ENCODE measurements at places on chromosomes 12 and 14. TPM values are rescaled to one million over a fixed set of nuclear protein-coding genes. Genes with fewer than 3 reads are reported as not detected.
A peak's percentile ranks its signal among the peaks of the same experiment; 100 is the strongest.

ESRRB gene
- total RNA-seq: 13.6 TPM

PMEL gene
- total RNA-seq: 11.3 TPM

RAPGEF3 gene
- 8.8 TPM for total RNA-seq

IL23A gene
- total RNA-seq: not detected

LRRC10 gene
- total RNA-seq: 33.5 TPM

FANCM gene
- 5.6 TPM for total RNA-seq

GRCh38 chr12:15193946-15194345 lies 27.3 kb downstream of the RERG start:
- no peaks in the 10 kb centered on the region for H3K4me1 ChIP-seq
- no peaks in the 10 kb centered on the region for H3K36me3 ChIP-seq
- no peak overlapping the region for H3K27ac ChIP-seq
- H3K27me3 ChIP-seq: no peaks in the 10 kb centered on the region
- H3K4me3 ChIP-seq: no peak overlapping the region

- H3K4me1 ChIP-seq: peaks cover 29% of the 10 kb centered on the region
- no peak for DNase-seq
- H3K4me3 ChIP-seq: no peak overlapping the region
- H3K36me3 ChIP-seq: no peaks in the 10 kb centered on the region
- H3K27me3 ChIP-seq: no peaks in the 10 kb centered on the region
- no peak overlapping the region for H3K27ac ChIP-seq
These were observed 33.4 kb downstream of the ELK3 start for GRCh38 chr12:96227365-96228106.

DNA sequence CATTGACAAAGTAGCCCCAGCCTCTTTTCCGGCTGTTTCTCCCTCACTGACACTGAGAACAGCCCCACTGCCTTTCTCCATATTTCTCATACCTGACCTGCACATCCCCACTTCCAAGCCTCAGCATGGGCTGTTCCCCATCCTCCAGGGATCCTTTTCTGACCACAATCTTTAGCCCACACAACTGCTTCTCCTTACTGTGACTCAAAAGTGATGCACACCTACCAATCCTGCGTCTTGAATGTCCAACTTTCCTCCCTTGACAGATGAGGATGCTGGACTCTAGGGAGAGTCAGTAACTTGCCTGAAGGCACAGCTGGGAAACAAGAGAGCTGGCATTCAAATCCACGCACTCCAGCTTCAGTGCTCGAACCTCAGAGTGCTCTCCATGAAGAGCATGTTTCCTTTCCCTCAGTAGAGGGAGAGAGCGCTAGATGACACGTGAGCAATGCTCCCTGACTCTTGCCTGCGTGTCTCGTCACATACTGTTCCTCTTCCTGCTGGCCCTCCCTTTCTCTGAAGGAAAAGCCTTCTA lies 75.6 kb downstream of the NTF3 start:
- H3K27ac ChIP-seq: no peak overlapping the region
- H3K27me3 ChIP-seq: no peaks in the 10 kb centered on the region
- H3K36me3 ChIP-seq: no peaks in the 10 kb centered on the region

GRCh38 chr14:61573748-61574513 lies 121.4 kb upstream of the HIF1A start:
- peaks cover 13% of the 10 kb centered on the region for H3K4me1 ChIP-seq
- no peaks in the 10 kb centered on the region for H3K27me3 ChIP-seq
- H3K36me3 ChIP-seq: no peaks in the 10 kb centered on the region
- H3K27ac ChIP-seq: no peak overlapping the region

- DNase-seq: peak; percentile 37
- H3K4me3 ChIP-seq: peak overlapping the region; percentile 57
- H3K36me3 ChIP-seq: no peaks in the 10 kb centered on the region
- H3K27me3 ChIP-seq: peaks cover 11% of the 10 kb centered on the region
These were observed 643 bp upstream of the TAMALIN start for GRCh38 chr12:52005903-52006703.

GRCh38 chr14:34164162-34164864 lies 213.4 kb upstream of the EGLN3 start:
- H3K36me3 ChIP-seq: no peaks in the 10 kb centered on the region
- H3K4me3 ChIP-seq: no peak overlapping the region
- DNase-seq: no peak
- H3K4me1 ChIP-seq: no peaks in the 10 kb centered on the region
- no peak overlapping the region for H3K27ac ChIP-seq

DNA sequence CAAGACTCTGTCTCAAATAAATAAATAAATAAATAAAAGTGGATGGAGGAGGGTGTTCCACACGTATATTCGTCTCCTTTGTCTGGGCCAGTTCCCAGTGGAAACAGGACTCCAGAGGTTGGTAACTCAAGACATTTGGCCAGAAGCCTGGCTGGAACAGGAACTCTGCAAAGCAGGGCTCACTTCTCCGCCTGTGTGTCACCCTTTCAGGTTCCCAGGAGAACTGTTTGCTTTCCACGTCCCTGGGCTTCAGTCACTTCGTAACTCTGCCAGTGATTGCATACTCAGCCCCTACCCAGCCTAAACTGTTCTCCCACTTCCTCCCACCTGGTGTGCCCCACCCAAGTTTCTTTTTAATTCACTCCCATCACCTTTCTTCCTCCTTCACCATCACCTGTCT lies 7.0 kb upstream of the UBE2N start:
- peaks cover 20% of the 10 kb centered on the region for H3K27me3 ChIP-seq
- no peaks in the 10 kb centered on the region for H3K36me3 ChIP-seq
- no peak for DNase-seq
- peaks cover 5% of the 10 kb centered on the region for H3K4me1 ChIP-seq

- no peak overlapping the region for H3K4me3 ChIP-seq
- H3K27ac ChIP-seq: no peak overlapping the region
- no peaks in the 10 kb centered on the region for H3K36me3 ChIP-seq
- no peak for DNase-seq
These were observed 746.5 kb upstream of the FOXG1 start for GRCh38 chr14:28020112-28020511.

GRCh38 chr12:96501133-96501761 lies 11.9 kb downstream of the CFAP54 start:
- H3K4me3 ChIP-seq: no peak overlapping the region
- no peak overlapping the region for H3K27ac ChIP-seq
- H3K36me3 ChIP-seq: no peaks in the 10 kb centered on the region
- H3K4me1 ChIP-seq: no peaks in the 10 kb centered on the region
- H3K27me3 ChIP-seq: no peaks in the 10 kb centered on the region

DNA sequence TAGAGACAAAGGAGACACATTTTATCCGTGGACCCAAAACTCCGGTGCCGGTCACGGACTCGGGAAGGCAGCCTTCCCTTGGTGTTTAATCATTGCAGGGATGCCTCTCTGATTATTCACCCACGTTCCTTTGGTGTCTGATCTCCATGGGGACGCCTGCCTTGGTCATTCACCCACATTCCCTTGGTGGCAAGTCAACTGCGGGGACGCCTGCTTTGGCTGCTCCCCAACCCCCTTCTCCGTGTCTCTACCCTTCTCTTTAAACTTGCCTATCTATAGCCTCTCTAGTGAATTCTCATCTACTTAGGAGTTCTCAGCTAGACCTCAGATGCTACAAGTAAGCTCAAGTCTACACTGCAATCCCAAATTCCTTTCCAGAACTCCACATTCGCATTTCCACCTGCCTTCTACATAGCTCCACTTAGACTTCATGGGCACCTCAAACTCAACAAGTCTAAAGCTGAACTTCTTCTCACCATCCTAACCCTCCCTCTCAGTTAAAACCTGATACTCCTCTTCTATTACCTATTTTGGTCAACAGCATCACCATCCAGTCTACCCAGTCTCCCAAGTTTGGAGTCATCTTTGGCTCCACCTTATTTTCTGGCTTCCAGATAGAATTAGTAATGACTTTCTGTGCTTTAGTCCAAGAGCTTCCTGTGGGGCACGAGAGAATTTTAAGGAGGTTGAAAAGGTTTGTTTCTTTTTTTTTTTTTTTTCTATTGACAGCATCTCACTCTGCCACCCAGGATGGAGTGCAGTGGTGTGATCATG lies 14.4 kb downstream of the SPTLC2 start:
- no peak overlapping the region for H3K4me3 ChIP-seq
- no peaks in the 10 kb centered on the region for H3K27me3 ChIP-seq

GRCh38 chr12:76782526-76782925 lies 18.6 kb downstream of the ZDHHC17 start:
- DNase-seq: no peak
- H3K4me3 ChIP-seq: no peak overlapping the region
- no peaks in the 10 kb centered on the region for H3K27me3 ChIP-seq
- no peaks in the 10 kb centered on the region for H3K36me3 ChIP-seq
- H3K27ac ChIP-seq: peak overlapping the region; percentile 37

GRCh38 chr12:68905733-68906132 lies 27.2 kb downstream of the CPM start:
- H3K27ac ChIP-seq: no peak overlapping the region
- no peak overlapping the region for H3K4me3 ChIP-seq
- H3K4me1 ChIP-seq: no peaks in the 10 kb centered on the region
- no peak for DNase-seq

DNA sequence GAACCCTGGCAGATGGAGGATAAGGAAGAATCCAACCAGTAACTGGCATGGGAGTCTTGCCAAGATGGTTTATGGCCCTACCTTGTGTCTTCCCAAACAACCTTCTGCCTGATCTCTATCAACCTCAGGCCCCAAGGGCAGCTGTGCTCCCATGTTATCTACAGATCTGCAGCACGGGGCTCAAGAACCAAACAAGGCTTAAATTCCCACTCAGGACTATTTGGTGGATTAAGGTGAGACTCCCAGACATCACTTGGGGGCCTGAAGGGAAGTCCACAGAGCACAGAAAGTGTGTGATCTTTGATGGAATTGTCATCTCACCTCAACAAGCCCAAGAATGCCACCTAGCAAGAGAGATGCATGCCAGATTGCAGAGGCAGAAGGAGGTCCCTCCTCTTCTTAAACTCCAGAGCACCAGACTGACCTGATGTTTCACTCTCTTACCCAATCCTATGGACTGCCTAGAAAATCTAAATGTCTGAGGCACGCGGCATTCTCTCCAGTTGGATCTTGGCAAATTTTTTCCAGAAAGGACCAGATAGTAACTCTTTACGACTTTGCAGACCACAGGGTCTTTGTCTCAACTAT lies 759.5 kb upstream of the TBX3 start:
- H3K27ac ChIP-seq: no peak overlapping the region
- no peak overlapping the region for H3K4me3 ChIP-seq
- no peaks in the 10 kb centered on the region for H3K36me3 ChIP-seq
- no peaks in the 10 kb centered on the region for H3K27me3 ChIP-seq

All from cardiac muscle cell (in vitro differentiated cells and primary cell).